ENCODE measurements at places on chromosomes 11 and 22.

DNA sequence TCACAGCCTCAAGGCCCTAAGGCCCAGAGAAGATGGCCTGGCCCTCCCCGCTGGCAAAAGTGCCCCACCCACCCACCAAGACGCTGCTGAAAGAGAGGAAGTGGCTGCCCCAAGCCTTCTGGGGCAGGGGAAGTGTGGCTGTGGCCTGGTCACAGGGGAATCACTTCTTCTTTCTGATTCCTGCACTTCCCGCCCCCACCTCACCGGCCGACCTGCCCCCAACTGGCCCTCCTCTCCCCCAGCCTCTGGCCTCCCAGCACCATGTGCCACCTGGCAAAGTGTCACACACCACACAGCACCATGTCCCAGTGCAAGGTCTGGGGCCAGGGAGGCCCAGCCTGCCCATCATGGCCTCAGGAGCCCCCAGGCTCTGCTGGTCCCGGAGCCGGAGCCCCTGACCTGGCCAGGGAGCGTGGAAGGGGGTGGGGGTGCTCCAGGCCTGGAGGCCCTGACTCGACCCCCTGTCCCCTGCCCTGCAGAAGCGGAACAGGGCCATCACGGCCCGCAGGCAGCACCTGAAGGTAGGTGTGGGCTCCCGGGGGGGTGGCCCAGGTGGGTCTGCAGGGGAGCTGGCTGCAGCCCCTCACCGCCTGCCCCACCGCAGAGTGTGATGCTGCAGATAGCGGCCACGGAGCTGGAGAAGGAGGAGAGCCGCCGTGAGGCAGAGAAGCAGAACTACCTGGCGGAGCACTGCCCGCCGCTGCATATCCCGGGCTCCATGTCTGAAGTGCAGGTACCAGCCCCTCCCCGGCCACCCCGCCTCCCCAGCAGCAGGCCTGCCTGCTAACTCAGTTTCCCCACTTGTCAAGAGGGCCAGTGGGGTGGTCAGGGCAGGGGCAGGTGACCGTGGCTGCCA, 1.4 kb downstream of the TNNI2 start:
- DNase-seq: no peak

DNA sequence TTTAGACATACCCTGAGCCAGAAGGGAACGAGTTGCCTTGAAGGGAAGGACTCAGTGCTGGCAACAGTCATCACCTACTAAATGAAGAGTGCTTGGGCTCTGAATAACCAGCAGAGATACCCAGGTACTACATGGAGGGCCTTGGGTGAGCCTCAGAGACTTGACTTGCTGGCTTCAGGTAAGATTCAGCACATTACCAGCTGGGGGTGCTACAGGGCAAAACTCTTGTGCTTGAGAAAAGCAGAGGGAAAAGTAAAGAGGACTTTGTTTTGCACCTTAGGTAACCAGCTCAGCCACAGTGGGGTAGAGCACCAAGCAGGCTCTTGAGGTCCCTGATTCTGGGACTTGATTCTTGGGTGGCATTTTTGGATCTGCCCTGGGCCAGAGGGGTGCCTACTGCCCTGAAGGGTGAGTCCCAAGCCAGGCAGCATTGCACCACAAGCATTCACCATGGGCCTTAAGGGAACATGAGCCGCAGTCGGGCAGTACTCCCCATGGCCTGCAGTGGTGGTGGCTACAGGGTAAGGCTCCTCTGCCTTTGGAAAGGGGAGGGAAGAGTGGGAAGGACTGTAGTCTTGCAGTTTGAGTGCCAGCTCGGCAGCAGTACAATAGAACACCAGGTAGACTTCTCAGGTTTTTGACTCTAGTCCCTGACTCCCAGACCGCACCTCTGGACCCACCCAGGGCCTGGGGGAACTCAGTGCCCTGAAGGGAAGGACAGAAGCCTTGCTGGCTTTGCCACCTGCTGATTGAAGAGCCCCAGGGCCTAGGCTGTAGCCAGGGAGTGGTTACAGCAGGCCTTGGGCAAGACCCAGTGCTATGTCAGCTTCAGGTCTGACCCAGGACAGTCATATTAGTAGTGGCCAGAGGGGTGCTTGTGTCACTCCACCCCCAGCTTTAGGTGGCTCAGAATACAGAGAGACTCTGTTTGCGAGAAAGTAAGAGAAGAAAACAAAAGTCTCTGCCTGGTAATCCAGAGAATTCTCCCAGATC, 22.7 kb upstream of the PLEKHA7 start:
- DNase-seq: no peak

GRCh38 chr11:20064961-20065405, 95.3 kb downstream of the DBX1 start:
- no peak for DNase-seq

GRCh38 chr11:70353900-70354568, 44.3 kb upstream of the CTTN start:
- no peak for DNase-seq

DNA sequence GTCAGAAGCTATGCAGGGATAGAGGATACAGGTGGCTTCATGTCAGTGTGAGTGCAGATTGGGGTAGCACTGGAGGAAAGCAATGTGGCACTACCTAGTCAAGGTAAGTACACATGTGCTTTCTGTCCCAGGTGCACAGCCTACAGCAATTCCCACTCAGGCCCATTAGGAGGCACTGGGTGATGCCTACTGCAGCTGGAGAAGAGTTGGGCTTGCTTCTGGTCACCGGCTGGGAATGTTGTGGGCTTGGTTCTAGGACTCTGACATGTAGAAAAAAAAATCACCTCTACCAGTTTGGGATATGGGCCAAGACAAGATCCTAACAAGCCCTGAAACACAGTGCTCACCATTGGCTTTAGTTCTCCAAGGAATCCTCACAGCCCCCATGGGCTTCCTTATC, 69.7 kb downstream of the TENM4 start:
- DNase-seq: no peak

GRCh38 chr11:782264-783174, 5.2 kb upstream of the GATD1 start:
- DNase-seq: no peak

DNA sequence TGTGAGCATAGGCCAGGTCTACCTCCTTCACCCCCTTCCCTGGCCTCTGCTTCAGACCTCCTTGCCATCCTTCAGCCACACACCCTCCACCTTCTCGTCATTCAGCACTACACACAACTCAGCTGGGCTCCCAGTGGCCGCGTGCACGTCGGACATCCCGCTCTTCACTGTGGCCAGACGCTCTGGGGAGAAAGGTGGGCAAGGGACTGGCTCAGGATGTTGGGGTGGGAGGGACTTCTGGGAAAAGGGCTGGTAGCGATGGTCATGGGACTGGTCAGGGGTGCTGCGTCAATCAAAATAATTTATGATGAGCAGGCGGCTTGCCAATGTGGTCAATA, 11.6 kb downstream of the IGSF22 start:
- no peak for DNase-seq

DNA sequence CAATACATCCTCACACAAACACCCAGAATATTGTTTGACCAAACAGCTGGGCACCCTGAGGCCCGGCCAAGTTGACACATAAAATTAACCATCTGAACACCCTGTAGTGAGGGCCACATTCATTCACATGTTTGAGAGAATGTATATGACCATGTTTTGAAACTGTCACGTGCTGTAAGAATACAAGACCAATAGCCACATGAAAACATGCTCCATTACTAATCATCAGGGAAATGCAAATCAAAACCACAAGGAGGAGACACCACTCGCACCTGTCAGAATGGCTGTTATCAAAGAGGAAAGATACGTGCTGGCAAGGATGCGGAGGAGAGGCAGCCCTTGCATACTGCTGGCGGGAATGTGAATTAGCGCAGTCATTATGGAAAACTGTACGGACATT, 38.3 kb upstream of the IGSF9B start:
- DNase-seq: no peak

DNA sequence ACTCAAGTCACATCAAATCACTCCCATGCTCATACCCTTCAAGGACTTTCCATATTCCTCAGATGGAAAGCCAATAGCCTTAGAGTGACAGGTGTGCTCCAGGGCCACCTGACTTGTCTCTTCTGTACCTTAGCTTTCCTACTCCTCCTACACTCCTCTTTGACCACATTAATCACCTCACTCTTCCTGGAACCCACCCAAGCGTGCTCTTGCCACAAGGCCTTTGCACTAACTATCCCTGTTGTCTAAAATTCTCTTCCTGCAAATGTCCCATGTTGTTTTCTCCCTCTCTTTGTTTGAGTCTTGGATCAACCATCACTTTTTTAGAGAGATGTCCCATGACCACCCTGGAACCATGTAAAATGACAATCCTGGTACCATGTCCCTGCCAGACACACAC, 244.1 kb downstream of the AASDHPPT start:
- no peak for DNase-seq

GRCh38 chr22:41021061-41021612, 70.0 kb downstream of the RBX1 start:
- no peak for DNase-seq

DNA sequence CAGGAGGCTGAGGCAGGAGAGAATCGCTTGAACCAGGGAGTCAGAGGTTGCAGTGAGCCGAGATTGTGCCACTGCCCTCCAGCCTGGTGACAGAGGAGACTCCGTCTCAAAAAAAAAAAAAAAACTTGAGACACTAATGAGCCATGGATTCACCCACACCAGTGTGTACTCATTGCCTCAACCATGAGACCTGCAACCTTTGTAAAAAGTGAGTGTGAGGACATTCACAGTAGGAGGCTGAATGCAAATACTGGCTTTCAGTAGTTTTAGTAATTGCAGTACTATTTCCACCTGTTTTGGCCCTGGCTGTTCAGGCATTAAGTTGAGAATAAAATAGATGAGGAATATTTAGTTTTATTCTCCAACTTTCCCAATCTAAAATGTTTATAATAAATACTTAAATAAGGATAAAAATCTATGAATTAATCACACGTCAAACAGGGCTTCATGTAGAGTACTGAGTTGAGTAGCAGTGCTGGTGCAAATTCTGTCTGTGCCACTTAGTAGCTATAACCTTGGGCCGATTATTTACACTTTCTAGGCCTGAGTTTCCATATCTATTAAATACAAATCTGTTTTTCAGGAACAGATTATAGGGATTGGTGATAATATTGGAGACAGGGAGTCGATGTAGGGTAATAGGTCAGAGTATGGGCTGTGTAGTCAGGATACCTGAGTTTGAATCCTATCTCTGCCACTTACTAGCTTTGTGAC, 72.8 kb downstream of the PPP2R1B start:
- no peak for DNase-seq

- DNase-seq: no peak
These were observed 12.1 kb downstream of the SLC15A3 start for GRCh38 chr11:60939855-60940254.

- DNase-seq: no peak
These were observed 39.4 kb upstream of the DDI1 start for GRCh38 chr11:103997082-103997481.

Measured in NCI-H1694 (cell line).